ENCODE measurements at places on chromosomes 2 and 18. TPM values are rescaled to one million over a fixed set of nuclear protein-coding genes. Genes with fewer than 3 reads are reported as not detected.

The ABCG8 gene
- not detected for total RNA-seq

The TWSG1 gene
- 15.4 TPM for total RNA-seq

The WDCP gene
- 6.6 TPM for total RNA-seq

The GNAL gene
- 3.0 TPM for total RNA-seq

The TTC32 gene
- 6.5 TPM for total RNA-seq

The CAPN13 gene
- total RNA-seq, result not detected

The DNAJC5G gene
- 0.71 TPM for total RNA-seq

The PRLH gene
- not detected for total RNA-seq

The TUBA3E gene
- total RNA-seq, result 6.7 TPM

The TCF23 gene
- not detected for total RNA-seq

The ZAP70 gene
- 1.6 TPM for total RNA-seq

The SLC4A3 gene
- 261 TPM for total RNA-seq

The MARCO gene
- 34.5 TPM for total RNA-seq

The NOL4 gene
- 0.31 TPM for total RNA-seq

The CYP27A1 gene
- total RNA-seq, result 17.4 TPM

The LYG1 gene
- total RNA-seq, result 0.65 TPM

The POTEC gene
- total RNA-seq, result not detected

The CYRIA gene
- total RNA-seq, result 7.2 TPM

The SMAD7 gene
- 49.0 TPM for total RNA-seq

The NYAP2 gene
- total RNA-seq, result not detected

The CRYGA gene
- total RNA-seq, result not detected

The SPAG16 gene
- total RNA-seq, result 16.8 TPM

The CGREF1 gene
- total RNA-seq, result 5.6 TPM

The G6PC2 gene
- total RNA-seq, result not detected

The SCN2A gene
- 0.56 TPM for total RNA-seq

The HTR2B gene
- total RNA-seq, result 0.50 TPM

The TUBB6 gene
- total RNA-seq, result 254 TPM

The GALNT3 gene
- total RNA-seq, result 0.35 TPM

The C2orf78 gene
- not detected for total RNA-seq

The LCT gene
- total RNA-seq, result not detected

The TMEM37 gene
- 16.4 TPM for total RNA-seq

The FBLN7 gene
- 2.3 TPM for total RNA-seq

The FIGN gene
- 13.2 TPM for total RNA-seq

The CKAP2L gene
- total RNA-seq, result 0.05 TPM

The KATNAL2 gene
- total RNA-seq, result 3.4 TPM

The NEU2 gene
- total RNA-seq, result not detected

The LIMS4 gene
- total RNA-seq, result 4.0 TPM

The HOXD1 gene
- 0.21 TPM for total RNA-seq

All from left cardiac atrium (tissue), 4 donors.